ENCODE measurements at places on chromosomes 12 and 14.

DNA sequence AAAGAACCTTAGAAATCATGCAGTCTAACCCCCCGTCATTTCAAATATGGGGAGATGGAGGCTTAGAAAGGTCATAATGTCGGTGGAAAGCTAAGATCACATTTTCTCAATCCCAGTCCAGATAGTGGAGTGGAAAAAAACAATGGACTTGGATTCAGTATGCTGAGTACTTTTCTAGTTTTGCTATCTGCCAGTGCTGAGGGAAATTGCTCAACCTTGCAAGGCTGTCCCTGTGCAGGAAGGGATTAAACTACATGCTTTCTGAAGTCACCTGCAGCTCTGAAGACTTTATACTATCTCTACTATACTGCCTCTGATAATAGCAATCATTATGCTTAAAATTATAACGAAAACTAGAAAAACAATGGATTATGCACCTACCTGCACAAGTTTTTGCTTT, 272.8 kb downstream of the LRIG3 start:
- DNase-seq, result no peak

- no peak for DNase-seq
These were observed 11.9 kb downstream of the ZNF664 start for GRCh38 chr12:123984903-123985302.

GRCh38 chr14:76918256-76918781, 92.1 kb downstream of the LRRC74A start:
- peak; percentile 52 for DNase-seq

GRCh38 chr12:64713376-64713775, 45.8 kb downstream of the GNS start:
- no peak for DNase-seq

DNA sequence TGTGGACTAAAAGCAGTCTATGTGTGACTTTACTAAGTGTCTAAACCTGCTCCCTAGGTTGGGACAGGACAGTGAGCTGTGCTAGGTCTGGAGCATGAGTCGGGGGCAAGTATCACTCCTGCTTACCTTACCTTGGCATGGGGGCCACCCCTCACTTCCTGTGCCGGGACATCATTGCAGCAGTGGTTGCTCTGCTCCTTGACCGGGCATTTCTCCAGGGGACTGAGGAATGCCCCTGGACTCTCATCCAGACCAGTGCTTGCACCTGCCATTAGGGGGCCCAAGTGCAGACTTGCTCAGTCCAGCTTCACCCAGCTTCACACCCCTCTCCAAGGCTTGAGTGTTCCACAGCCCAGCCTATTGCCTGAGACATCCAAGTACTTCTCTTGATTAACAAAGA, 84.7 kb upstream of the NELL2 start:
- no peak for DNase-seq

GRCh38 chr14:73489481-73490175, 1.1 kb upstream of the RIOX1 start:
- DNase-seq, result no peak

DNA sequence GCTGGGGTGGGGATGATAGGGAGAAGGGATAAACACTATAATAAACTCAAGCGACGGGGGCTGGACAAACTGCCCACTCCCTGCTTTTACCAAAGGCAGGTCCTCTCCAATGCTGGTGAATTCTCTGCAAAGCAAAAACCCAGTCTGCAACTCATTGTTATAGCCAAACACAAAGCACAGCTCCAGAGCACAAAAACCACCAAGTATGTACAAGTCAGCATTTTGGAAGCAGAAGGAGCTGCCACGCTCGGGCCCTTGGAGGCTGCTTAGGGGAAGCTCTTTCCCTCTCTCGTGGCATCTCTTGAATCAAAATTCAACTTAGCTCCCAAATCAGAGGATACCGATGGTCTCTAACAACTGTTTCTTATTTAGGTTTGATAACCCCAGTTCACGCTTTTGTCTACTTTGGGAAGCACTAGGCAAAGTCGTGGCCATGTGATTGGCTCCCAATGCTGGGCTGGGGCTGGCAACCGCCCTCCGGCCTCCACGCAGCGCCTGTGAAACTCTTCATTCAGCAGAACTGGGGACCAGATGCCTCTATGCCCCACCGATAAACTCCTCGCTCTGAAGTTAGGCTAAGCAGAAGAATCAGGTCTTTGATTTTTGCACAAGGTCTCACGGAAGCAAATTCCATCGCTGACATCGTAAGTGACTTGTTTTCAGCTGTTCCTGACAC, 158.5 kb upstream of the FOXN3 start:
- DNase-seq, result no peak

DNA sequence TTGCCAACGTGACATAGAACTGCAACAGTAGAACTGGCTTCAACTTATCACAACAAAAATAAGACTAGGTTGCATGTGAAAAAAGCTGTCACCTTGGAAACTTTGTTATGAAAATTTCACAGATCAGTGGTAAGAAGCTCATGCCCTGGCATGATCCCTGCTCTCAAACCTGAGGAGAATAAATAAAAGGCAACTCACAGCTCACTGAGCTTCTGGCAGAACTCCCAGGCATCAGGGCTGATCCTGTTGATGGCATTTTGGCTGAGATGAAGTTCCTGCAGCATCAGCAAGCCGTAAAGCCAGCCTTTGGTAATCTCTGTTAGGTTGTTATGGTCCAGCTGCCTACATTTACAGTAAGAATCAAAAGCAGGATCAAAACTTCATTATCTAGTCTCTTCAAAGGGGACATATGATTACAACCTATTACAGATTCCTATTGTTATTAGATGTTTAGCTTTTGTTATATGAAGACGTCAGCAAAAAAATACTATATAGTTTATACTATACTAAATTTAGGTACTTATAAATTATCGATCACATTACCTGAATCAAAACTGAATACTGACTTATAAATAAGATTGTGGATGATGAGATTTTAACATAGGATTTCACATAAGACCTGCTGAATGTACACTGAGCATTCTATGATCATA, 32.0 kb downstream of the LRIG3 start:
- peak; percentile 87 for DNase-seq

GRCh38 chr12:65603438-65604351, 220.6 kb upstream of the HMGA2 start:
- no peak for DNase-seq

GRCh38 chr12:2641761-2642160, 153.0 kb upstream of the FKBP4 start:
- DNase-seq, result no peak

DNA sequence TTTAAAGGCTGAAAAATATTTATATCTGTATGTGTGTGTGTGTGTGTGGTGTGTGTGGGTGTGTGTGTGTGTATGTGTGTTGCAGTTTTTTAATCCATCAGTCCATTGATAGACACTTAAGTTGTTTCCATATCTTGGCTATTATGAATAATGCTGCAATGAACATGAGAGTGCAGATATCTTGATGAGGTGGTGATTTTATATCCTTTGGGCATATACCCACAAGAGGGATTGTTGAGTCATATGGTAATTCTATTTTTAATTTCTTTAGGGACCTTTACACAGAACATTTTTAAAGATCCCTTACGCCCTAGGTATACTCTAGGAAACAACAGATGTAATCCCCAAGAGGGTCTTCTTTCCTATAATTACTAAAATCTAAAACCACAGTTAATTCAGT, 154.5 kb upstream of the CLEC14A start:
- no peak for DNase-seq

DNA sequence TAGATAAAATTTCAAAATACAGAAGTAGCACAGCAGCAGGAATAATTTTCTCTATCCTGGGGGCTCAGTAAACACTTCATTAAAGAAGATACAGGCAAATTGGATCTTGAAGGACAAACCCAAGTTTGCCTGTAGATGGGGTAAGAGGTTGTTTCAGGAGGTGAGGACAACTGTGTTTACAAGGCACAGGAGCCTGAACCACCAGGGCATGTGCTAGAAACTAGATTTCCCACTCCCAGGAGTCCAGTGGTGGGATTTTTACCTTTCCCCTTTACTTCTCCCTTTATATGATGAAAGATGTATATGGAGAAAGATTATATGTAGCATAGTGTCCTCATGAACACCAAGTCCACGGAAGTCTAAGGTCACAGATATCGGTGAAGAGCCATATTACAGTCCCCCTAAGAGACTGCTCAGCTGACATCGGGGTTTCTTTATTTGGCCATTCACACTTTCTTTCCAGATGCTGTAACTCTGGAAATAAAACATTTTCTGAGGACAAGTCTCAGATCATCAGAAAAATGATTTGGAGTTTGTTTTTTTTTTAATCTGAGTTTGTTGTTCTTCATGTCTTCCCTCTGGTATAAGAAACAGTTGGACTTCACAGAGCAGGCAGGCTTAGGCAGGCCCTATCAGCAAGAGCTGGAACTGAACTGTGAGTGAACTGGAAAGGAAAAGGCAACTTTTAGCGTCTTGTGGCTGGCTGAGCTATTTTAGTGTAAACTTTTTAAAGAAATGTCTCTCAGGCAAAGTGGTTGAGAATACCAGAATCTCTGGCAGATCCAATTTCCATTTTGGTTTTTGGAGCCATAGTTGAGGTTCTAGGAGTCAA, 8.0 kb upstream of the EVL start:
- no peak for DNase-seq

DNA sequence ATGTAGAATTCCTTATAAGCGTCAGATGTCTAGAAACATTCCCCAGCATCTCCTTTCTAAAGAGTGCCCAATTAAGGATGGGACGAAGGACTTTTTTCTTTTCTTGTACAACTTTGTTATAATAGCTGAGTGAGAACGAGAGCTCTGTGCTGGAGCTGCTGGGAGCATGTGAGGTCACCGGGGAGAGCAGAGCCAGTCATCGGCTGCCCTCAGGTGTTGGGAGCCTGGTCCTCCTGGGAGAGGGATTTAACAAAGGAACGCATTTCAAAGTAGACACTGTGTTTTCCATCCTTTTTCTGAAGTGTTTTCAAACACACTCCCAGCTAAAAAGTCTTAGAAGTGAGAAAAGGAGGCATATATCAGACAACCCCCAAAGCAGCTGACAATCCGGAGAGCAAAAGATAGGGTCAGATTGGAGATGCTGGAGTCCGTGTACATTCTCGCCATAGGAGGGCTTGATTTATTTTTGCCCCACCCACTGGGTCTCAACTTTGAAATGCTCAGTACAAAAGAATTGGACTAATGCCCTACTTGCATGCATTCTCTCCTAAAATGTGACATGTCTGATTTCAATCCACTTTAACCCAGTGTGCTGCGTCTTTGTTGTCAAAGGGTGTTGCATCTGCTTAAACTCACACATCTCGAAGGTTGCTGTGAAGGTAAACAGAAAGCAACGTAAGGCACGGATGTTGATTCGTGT, 50.8 kb upstream of the PIWIL1 start:
- DNase-seq, result no peak

DNA sequence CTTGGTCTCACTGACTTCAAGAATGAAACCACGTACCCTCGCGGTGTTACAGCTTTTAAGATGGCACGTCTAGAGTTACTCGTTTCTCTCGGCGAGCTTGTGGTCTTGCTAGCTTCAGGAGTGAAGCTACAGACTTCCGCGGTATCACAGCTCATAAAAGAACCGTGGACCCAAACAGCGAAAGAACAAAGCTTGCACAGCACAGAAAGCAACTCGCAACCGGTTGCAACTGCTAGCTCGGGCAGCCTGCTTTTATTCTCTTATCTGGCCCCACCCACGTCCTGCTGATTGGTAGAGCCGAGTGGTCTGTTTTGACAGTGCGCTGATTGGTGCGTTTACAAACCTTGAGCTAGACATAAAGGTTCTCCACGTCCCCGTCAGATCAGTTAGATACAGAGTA, 4.2 kb upstream of the CLEC4C start:
- no peak for DNase-seq
